Activated CD4-positive, alpha-beta memory T cell treated with anti-CD3 and anti-CD28 coated beads for 36 hours (primary cell): ENCODE measurements at places on chromosomes 4 and X. TPM values are rescaled to one million over a fixed set of nuclear protein-coding genes. Genes with fewer than 3 reads are reported as not detected.

The SH3RF1 gene
- 0.24 TPM for total RNA-seq

GRCh38 chr4:39291686-39292085 is 74.5 kb downstream of the RFC1 start:
- DNase-seq = no peak

GRCh38 chrX:77622672-77623071 is 163.3 kb downstream of the ATRX start:
- DNase-seq = peak; percentile 13

GRCh38 chrX:53022381-53022780 is 26.2 kb upstream of the GPR173 start:
- no peak for DNase-seq

GRCh38 chr4:10639664-10640063 is 44.9 kb downstream of the CLNK start:
- no peak for DNase-seq

DNA sequence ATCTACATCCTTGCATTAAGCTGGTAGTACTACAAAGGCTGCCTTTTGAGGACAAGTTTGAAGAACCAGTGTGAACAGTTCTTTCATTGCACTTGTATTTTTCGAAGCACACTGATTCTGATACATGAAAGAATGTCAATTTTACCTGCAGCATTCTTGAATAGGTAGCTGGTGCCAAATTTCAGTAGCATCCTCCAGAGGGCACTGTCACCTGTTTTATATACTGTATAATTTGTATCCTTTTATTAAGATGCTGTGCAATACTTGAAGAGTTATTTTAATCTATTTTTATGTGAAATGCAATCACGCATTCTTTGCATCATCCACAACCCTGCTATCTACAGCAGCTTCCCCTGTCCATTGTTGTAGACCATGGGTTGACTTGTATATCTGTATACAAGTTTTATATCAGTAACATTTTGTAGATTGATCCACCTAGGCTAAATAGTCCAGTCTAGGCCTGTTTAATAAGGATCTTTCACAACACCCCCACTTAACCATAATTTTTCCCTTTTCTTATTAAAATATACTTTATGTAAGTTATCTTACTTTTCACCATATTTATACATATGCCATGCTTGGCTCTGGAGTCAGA is 325.7 kb downstream of the PCDH7 start:
- DNase-seq = no peak

DNA sequence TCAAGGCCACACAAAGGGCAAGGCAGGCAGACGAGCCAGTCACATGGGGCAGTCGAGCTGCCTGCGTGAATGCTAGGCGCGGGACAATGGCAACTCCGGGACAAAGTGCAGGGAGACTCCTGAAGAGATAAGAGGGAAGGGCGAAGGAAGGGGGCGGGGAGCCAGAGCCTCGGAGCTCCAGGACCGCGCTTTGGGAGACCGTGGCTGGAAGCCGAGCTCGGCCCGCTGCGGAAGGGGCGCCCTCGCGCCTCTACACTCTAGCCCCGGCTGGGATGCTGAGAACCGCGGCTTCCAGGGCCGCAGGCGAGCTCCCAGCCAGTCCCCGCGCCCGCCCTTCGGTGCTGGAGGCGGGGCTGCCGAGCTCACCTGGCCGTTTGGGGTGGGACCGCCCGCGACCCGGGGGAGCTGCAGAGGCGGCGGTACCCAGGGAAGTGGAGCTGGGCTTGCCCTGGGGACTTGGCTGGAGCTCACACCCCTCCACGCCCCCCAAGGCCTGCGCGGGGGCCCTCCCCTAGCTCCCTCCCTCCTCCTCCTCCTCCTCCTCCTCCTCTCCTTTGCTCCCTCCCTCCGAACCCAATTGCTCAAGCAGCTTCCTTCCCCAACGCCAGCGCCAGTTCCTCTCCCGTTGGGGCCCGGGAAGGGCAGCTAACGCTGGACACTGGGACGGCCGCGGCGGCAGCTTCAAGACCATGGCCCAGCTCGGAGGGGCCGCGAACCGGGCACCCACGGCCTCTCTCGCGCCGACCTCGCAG is at the start of gene SOWAHD:
Gene SOWAHD (plus strand): TSS at position 610 of the 752 bp plus-strand sequence. CDS start 80 bp downstream, at position 690.
- peak; percentile 26 for DNase-seq
